NCI-H2081 (cell line): ENCODE measurements at places on chromosomes 16 and 17.

DNA sequence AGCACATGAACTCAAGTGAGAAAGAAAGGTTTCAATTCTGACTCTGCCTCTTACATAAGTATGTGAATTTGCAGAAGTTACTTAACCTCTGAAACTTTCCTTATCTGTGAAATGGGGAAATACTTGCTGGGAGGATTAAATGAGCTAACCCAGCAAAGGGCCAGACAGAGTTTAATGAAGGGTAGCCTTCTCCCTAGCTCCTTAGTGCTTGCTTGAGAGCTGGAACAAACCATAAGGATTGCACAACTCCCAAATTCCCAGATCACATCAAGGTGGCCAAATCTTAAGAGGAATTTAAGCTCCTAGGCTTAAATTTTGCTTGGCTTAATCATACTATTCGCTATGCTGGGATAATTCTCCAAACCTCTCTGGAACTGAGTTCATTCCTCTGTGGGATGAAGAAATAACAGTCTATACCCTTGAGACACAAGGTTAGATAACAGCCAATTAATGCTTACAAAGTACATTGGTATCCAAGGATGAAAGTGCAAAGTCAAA lies 11.8 kb upstream of the WSB1 start:
- no peak for DNase-seq

DNA sequence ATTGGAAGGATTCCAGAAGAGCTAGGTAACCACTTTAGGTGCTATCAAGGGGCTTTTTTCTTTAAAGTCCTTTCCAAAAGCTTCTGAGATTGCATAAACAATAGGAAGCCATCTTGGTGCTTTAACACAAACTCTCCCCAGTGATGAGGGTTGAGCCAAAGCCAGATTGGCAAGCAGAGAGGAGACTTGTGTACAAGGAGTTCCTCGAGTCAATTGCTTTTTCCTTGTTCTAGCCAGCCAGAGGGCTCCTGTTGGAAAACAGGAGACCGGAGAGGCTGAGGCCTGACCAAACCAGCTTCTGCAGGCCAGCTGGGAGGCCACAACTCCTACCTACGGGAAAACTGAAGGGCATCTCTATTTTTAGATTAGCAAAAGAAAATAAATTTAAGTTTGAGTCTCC lies 46.5 kb downstream of the MAPT start:
- no peak for DNase-seq

DNA sequence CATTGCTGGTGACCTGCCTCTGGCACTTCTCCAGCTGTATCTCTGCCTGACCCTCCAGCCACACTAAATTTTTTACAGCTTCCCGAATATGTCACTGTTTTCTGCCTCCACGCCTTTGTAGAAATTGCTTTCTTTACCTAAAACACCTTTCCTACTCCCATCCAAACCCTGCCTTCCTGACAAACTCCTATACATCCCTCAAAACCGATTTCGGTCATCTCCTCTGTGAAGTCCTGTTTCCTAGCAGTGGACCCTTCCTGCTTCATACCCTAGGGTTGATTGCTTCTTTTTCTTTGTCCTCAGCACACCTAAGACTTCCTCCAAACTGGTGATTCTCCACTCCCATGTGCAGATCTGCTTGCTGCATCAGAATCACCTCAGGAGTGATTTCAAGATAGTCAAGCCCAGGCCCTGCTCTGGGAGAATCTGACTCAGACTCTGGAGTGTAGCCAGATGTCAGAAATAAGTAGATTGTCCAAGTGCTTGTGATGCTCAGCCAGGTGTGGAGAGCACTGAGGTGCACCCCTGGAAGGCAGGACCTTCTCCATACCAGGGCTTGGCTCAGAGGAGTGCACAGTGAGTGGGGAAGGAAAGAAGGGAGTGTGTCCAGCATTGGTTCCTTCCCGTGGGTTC lies 184.2 kb downstream of the COPRS start:
- no peak for DNase-seq

- DNase-seq = no peak
Observed at GRCh38 chr16:4795828-4796572, 831 bp downstream of the SMIM22 start.

DNA sequence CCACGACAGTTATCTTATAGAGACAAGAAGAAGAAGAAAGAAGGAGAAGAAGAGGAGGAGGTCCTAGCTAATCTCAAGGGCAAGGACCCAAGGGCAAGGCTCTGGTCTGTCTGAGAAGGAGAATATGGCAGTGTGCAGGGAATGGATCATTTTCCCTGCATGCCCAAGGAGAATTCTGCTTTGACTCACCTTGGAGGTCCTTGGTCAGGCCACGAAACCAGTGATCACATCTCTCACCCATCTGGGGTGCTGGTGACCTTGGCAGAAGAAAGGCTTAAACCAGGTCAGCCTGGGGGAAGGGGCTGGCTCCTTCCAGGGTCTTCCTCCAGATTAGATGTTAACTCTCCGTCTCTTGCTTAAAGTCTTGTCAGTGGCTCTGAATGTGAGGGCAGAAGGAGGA lies 1.6 kb upstream of the FMNL1 start:
- DNase-seq = no peak

DNA sequence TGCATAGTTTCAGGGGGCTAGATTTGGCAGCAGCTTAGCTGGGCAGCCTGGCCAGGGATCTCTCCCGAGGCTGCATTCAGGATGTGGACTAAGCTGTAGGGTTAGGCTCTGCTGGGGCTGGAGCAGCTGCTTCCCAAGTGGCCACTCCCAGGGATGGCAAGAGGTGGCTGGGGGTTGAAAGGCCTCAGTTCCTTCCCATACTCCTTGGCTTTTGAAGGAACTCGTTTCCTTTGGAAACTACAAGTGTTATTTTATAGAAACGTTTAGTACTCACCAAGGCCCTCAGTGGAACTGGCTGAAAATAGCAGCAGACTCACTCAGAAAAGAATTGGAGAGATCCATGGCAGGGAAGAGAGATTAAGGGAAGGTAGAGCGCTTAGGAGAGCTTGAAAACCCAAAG lies 76.4 kb downstream of the WWP2 start:
- no peak for DNase-seq

GRCh38 chr17:55413825-55414489 lies 7.7 kb downstream of the MMD start:
- DNase-seq = no peak

DNA sequence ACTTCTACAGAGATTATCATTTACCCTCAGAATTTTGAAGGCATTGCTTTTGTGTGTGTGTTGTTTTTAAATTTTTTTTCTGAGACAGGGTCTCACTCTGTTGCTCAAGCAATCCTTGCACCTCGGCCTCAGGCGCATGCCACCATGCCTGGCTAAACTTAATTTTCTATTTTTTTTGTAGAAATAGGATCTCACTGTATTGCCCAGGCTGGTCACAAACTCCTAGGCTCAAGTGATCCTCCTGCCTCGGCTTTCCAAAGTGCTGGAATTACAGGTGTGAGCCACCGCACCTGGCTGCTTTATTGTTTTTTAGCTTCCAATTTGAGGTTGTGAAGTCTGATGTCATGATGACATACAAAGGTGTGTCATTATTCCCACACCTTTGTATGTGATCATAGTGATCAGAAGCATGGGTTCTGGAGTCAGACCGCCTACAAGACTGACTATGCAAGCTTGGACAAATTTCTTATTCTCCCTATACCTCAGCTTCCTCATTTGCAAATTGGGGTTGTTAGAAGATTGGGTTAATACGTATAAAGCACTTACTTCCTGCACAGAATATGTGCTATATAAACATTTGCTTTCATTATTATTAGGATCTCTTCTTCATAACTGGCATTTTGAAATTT lies 5.8 kb downstream of the SEPHS2 start:
- no peak for DNase-seq

DNA sequence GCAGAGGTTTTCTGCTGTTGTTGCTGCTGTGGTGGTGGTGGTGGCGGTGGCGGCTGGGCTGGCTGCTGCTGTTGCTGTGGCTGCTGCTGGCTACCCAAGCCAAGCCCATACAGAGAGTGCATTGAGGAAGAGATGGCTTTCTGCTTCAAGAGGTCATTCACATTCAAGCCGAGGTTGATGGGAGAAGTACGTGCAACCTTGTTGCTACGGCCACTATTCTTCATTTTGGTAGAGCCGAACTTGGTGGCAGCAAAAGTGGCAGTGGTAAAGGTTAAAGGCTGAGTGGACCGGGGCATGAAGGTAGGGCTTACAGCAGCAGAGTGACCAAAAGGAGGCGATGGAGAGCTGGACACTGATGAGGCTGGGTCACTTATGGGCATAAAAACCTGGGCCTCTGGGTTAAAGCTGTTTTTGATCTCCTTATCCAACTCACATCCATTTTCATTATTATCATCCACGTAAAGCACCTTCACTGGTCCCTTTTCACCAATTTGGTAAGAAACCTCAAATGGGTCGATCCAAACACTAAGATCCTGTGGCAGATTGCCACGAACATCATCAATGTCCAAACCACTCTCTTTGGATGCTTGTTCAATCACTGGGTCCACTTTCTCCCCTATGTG lies 2.8 kb downstream of the TOB1 start:
- DNase-seq = peak; percentile 19
